Islet precursor cell (in vitro differentiated cells): ENCODE measurements at places on chromosomes 2 and 18.

- no peak for DNase-seq
These were observed 13.3 kb upstream of the CDH7 start for GRCh38 chr18:65737471-65737955.

DNA sequence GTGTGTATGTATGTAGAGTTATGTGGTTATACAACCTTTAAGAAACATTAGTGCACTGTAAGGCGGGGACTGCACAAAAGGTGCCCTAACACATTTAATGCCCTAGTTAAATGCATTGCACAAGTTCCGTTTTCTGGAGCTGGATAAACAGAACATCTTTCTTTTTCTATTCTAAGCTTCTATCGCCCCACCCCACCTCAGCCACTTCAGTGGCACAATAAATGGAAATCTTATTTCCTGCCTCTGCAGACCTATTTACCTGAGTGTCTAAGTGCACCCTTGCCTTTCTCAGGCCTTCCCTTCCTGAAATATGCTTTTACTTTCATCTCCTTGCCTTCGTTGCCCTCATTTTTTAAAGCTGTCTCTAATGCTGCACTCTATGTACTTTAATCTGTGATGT, 123.5 kb downstream of the TANC1 start:
- DNase-seq = no peak

DNA sequence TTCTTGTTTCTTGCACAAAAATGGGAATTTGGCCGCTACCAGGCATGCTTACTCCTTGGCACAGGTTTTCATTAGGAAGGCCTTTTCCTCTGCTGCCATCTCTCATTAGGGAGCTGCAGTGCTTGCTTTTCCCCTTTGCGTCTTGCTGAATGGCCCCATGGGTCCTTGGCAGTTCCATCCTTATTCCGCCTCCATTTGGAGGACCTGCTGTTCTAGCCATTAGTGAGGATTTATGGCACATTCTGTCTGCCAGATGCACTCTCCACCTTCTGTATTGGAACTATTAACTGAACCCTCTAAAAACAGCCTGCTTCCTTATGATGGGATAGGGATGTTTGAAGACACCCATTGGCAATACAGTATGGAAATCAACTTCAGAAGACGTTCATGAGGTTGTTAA, 103.5 kb upstream of the NOSTRIN start:
- DNase-seq = no peak

- DNase-seq = peak; percentile 52
These were observed 669.1 kb downstream of the SATB2 start for GRCh38 chr2:198788676-198789075.

DNA sequence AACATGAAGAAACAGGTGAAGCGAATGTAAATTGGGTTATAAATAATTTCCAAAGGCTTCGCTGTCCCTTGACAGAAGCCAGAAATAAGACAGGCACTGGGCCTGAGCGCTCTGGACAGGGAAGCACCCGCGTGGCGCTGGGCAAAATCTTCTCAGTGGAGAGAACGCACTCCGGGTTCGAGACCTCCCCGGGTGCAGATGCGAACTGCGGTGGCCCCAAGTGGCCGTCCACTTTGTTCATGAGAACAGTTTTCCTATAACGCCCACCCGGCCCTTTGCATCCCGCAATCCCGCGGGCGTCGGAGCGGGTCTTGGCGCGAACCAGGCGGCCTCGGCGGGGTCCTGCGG, 651 bp upstream of the DPYSL5 start:
- DNase-seq = no peak

- no peak for DNase-seq
These were observed 193.6 kb upstream of the FANCL start for GRCh38 chr2:58434692-58435091.

DNA sequence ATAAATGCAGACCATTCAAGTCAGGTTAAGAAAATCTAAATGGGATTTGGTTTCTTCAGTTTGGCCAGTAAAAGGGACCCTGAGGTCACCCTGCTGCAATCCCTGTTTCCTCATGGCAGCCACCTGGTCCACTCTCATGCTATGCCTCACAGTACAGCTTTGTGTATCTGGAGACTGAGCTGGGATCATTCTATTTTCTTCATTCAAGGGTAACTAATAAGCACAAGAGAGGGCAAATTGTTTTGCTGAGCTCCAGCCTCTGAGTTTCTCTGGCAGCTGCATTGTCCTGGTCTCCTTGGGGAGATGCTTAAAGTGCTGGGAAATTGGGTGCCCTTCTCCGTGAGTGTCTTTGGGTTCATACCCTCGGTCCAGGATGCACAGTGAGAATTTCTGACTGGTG, 18.5 kb upstream of the BCL2L11 start:
- DNase-seq = no peak

DNA sequence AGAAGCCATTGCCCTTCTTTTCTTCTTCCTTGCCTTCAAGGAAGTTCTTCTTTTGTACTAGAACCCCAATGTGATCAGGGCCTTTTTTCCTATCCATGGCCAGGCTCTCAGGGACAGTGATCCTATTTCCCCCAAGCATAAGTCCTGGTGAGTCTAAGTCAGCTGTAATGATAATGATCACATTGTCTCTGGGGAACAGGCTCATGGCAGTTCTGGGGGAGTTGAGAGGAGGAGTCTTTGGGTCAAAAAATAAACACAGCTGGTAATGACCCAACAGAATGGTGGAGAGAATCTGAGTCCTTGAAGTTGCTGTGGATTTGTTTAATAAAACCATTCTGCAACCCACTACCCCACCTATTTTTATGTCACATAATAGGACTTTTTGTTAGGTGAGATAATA, 96.6 kb downstream of the SOCS6 start:
- no peak for DNase-seq

DNA sequence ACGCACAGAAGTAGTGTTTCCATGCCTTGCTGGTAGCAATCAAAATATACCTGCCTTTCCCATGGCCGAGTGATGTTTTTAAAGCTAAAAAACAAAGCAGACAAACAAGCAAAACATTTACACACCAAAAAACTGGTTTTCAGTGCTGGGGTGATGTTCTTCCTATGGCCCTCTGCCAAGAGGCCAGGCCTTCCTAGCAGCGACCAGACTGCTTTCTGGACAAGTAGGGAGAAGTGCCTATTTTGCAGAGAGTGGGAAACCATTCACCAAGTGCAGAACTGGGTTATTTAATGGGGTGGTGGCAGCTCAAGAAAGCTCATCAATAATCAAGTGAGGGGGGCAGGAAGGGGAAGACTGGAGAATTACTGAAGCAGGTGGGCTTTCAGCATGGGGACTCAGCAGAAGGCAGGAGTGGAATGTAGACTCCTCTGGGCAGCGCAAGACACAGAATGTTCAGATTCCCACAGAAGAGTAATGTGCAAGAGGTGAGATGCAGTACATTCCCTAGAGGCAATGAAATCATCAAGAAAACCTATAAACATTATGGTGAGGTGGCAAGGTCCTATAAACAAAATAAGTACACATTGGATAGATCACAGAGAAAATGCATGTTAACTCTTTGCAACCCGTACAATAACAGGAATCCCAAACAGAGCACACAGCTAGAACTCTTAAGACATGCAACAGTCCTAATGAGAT, 44.0 kb downstream of the CPO start:
- DNase-seq = no peak

- DNase-seq = no peak
These were observed 35.3 kb upstream of the OTOF start for GRCh38 chr2:26513261-26513660.
